ENCODE measurements at places on chromosomes 16 and 17.

DNA sequence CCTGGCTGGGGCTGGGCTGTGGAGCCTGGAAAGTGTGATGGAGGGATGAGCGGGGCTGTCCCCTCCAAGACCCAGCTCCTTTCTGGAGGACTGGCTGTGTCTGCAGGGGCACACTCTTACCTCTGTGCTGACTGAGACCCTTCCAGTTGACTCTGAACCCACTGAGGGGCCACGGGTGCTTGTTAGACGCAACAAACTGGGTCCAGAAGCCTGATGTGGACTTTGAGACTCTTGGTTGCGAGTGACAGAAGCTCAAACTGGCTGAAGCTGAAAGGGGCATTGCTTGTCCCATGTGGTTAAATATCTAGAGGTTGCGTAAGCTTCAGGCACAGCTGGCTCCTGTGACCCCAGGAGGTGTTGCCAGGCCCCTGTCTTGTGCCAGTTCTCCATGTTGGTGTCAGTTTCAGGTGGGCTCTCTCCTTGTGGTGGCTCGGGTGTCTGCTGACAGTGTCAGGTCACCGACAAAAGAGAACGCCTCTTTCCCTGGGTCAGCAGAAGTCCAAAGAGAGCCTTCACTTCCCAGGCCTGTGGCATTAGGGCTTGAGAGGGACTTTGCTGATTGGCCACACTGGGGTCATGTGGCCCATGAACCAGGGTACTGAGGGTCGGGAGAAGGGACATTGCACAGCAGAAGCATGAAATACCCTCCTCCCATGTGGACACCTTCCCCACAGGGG is 16.7 kb downstream of the ADCY7 start:
- no peak for DNase-seq

DNA sequence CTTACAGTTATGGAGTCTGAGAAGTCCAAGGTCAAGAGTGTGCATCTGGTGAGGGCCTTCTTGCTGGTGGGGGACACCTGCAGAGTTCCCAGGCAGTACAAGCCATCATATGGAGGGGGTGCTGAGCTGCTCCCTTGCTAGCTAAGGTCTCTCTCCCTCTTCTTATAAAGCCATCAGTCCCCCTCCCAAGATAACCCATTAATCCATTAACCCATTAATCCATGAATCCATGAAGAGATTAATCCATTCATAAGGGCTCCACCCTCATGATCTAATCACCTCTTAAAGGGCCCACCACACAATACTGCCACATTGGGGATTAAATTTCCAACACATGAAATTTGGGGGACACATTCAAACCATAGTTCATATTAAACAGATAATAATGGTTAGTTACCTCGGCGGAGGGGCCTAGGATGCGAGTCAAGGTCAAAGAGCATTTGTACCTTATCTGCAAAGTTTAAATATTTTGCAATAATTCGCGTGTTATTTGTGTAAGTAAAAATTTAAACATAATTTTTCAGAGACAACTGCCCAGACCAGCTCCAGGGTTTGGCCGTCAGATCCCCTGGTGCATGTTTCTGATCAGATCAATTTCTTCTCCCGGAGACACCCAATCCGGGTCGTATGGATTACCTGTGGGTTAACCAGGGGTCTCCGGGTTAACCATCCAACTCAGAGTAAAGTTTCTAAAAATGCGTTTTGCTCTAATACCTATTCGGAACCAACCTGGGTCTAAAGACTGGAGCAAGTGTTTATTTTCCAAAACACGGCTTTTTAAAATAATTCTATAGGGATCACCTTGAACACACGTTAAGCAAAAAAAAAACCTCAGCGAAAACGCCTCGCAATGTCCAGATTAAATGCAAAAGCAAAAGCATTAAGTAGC is 740 bp upstream of the POLR3E start:
- DNase-seq, result no peak

DNA sequence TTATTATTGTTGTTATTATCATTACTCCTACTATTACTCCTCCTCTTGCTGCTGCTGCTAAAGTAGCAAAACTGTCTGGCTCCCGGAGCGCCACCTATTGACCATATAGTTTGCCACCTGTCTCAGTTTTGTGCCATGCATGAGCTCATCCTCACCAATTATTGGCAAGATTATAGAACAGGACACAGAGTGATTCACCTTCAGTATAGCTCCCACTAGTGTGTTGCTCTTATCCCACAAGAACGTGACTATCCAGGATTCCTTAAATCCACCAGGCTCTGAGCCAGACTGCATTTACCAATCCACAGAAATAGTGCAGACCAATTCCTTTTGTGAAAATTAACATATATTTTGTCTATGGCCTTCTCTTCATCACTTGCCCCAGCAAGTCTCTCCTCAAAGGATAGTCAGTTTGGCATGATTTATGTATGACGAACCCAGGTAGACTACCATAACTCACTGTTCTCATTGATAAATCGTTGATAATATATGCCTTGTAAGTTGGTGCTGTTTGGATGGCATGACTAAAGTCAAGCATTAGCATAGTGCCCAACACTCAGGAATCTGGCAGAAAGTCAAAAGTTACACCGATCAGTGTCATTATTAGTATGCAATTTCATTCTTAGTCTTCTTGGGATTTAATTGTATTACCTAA is 405.5 kb upstream of the HSBP1 start:
- DNase-seq, result no peak

GRCh38 chr16:6317934-6318333 is 1014.7 kb upstream of the RBFOX1 start:
- no peak for DNase-seq

DNA sequence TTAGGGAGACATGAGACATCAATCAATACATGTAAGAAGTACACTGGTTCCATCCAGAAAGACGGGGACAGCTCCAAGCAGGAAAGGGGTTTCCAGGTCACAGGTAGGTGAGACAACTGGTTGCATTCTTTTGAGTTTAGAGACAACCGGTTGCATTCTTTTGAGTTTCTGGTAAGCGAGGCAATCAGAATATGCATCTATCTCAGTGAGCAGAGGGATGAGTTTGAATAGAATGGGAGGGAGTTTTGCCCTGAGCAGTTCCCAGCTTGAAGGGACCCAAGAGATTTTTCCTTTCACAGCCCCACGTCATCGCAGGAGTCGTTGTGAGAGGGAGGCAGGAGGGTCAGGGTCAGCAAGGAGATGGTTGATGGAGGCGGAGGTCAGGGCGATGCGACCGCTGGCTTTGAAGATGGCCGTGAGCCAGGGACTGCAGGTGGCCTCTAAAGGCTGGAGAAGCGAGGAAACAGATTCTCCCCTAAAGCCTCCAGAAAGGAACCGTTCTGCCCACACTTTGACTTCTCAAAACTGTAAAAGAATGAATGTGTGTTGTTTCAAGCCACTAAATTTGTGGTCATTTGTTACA is 36.5 kb downstream of the IRF8 start:
- DNase-seq, result no peak

DNA sequence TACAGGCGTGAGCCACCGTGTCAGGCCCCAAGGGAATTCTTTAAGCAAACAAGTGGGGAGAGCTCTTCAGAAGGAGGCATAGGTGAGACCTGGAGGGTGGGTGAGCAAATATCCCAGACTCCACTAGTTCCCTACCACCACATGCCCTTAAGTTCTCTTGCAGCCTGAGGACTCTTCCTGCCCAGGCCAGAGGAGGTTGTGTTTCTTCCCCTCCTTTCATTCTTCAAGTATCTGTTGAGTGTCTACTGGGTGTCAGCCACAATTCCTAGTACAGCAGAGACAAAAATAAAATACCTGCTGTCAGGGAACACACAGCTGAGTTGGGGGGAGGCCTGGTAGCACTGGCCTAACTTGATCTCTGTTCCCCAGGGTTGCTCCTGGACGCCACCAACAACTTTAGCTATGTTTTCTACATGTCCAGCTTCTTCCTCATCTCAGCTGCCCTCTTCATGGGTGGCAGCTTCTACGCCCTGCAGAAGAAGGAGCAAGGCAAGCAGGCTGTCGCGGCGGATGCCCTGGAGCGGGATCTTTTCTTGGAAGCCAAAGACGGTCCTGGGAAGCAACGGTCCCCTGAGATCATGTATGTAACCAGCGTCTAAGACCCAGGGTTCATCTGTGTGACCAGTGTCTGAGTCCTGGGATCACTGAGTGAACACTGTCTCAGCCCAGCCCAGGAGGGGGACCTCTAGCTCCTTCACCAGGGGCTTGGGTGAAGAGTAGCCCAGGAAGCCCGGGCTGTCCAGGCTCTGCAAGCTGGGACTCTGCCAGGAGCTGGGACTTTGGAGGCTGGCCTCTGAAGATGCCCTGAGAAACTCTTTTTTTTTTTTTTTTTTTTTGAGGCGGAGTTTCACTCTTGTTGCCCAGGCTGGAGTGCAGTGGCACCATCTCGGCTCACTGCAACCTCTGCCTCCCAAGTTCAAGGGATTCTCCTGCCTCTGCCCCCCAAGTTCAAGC is 5.9 kb upstream of the ARMC7 start:
- no peak for DNase-seq

DNA sequence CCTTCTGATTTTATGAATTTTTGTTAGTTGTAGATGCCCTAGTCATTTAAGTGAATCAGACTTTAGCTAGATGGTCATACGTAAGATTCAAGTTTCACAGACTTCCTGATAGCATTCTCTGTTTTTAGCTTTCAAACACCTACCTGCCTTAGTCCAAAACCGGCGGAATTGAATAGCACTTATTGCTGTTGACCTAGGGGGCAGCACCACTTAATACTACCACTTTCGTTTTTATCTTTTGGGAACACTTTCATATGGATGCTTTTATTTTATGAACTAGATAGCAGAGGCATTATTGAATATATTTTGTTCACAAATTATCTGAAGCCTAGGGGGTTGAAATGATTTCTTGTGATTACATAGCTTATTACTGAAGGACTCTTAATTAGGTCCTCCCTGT is 31.5 kb downstream of the TADA2A start:
- DNase-seq, result no peak

- no peak for DNase-seq
These were observed 5.3 kb downstream of the SGSH start for GRCh38 chr17:80214878-80215210.

- DNase-seq, result no peak
These were observed 36.1 kb upstream of the ERCC4 start for GRCh38 chr16:13883881-13884280.

GRCh38 chr17:7283471-7284216 is 2.1 kb downstream of the SLC2A4 start:
- DNase-seq, result no peak

DNA sequence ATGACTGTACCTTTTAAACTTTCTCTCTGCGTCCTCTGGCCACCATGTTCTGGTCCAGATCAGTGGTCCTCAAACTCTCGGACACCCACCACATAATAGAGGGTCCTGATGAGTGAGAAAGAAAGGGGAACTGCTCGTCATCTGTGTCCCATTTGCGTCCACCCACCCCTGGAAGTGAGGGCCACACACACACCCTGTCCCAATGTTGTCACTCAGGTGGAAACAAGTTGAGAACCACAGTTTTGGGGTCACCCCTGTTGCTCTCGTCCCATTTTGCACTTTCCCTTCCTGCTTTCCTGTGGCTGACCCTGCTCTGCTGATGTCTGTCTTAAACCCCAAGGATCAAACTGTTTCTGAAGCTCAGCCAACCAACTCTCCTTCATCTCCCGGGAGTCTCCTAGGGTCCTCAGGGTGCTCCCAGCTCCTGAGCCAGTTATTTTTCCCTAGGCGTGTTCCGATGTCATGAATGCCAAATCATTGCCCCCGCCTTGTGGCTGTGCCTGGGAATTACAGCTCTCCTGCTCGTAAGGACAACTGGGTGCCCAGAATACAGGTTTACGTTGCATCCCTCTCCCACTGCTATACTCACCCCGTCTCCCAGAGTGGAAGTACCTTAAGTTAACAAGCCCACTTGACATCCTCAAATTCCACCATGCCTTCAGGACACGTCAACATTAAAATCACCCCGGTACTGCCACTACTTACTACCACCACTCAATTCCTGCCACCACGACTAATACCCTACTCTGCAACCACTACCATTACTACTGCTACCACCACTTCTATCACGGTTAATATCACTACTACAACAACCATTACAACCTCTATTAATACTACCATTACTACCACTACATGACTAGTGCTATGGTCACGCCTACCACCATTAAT is 26.0 kb upstream of the HNF1B start:
- peak; percentile 35 for DNase-seq

- no peak for DNase-seq
These were observed 50.4 kb downstream of the ARHGAP27 start for GRCh38 chr17:45382226-45382625.

GRCh38 chr17:39679521-39680192 is 8.2 kb downstream of the PGAP3 start:
- no peak for DNase-seq

DNA sequence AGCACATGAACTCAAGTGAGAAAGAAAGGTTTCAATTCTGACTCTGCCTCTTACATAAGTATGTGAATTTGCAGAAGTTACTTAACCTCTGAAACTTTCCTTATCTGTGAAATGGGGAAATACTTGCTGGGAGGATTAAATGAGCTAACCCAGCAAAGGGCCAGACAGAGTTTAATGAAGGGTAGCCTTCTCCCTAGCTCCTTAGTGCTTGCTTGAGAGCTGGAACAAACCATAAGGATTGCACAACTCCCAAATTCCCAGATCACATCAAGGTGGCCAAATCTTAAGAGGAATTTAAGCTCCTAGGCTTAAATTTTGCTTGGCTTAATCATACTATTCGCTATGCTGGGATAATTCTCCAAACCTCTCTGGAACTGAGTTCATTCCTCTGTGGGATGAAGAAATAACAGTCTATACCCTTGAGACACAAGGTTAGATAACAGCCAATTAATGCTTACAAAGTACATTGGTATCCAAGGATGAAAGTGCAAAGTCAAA is 11.8 kb upstream of the WSB1 start:
- no peak for DNase-seq

- no peak for DNase-seq
These were observed 4.4 kb downstream of the SCPEP1 start for GRCh38 chr17:56982312-56982711.

GRCh38 chr17:81403671-81404534 is 8.6 kb downstream of the BAHCC1 start:
- DNase-seq, result no peak

DNA sequence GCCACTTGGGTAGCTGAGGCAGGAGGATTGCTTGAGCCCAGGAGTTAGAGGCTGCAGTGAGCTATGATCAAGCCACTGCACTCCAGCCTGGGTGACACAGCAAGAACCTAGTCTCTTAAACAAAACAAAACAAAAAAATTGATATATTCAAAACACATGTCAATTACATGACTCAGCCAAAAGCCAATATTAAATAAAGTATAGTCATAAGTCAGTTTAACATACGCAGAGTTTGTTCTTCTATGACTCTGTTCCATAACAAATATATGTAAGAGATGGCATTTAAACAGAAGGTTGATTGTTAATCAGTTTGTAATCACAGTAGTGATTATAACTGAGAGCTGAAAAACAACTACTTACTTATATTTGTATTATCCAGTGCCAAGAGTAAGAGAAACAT is 106.5 kb downstream of the CDH8 start:
- DNase-seq, result no peak

DNA sequence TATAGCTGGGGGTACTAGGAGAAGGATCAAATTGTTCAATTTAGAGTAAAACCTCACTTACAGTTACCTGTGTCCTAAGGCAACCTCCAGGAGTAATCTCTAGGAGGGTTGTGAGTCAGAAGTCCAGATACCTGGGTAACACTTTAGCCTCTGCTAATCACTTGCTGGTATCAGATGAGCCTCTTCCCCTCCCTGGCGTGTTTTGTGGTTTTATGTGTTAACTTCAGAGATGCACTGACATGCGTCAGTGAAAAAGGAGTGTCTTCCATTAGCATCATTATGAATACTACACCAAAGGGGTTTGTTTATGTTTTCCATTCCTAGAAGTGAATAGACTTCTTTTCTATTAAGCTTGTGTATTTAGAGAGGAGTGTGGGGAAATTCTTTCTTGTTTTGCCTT is 208.2 kb downstream of the FTO start:
- no peak for DNase-seq
